Midbrain (tissue), 1 donor: ENCODE measurements at places on chromosomes 11 and 22.

GRCh38 chr11:445765-446588, 4.1 kb upstream of the PTDSS2 start:
- DNase-seq, result no peak

DNA sequence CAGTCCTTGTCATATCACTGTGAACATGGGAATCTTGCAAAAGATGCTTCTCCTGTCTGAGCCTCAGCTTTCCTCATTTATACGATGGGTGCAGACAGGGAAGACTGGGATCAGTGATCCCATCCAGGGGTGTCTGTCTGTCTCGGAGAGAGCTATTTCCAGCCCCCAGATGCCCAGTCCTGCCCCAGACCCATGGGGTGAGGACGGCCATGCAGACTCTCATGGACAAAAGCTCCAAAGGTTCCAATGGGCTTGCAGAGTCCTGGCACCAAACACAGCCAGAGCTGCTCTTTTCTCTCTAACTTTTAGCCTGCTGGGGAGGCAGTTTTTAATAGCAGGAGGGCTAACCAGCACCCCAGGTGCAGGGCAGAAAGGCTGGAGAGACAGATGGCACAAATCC, 5.2 kb downstream of the SCUBE1 start:
- DNase-seq, result no peak

DNA sequence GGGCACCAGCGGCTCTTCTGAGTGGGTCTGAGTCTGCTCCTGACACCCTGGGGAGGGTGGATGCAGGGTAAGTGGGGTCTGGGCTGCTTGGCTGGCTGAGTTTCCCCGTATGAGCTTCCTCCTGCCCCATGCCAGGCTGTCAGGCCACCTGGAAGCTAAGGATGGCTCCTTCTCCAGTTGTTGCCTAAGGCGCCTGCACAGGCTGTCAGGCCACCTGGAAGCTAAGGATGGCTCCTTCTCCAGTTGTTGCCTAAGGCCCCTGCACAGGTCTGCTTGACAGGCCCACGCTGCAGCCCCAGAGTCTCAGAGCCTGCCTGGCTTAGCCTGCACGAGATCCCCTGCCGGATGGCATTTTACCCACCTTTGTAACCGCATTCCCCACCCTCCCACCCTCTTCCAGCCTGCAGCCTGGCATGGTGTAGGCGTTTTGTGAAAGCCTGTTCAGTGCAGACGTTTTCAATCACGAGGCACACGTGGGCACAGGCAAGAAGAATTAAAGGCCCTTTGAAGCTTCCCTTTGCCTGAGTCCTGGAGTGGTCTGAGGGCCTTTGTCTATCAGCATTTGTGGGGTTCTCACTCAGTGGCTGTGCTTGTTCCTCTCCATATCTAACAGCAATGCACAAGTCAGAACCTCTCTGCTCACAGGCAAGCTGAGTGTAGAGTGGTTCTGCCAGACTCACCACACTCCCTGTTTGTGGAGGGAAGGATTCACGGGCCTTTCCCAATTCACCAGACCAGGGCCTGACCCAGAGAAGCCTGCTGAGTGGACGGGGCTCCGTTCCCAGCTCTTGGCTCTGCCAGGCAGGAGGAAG, 40.2 kb upstream of the B3GAT1 start:
- peak; percentile 49 for DNase-seq

DNA sequence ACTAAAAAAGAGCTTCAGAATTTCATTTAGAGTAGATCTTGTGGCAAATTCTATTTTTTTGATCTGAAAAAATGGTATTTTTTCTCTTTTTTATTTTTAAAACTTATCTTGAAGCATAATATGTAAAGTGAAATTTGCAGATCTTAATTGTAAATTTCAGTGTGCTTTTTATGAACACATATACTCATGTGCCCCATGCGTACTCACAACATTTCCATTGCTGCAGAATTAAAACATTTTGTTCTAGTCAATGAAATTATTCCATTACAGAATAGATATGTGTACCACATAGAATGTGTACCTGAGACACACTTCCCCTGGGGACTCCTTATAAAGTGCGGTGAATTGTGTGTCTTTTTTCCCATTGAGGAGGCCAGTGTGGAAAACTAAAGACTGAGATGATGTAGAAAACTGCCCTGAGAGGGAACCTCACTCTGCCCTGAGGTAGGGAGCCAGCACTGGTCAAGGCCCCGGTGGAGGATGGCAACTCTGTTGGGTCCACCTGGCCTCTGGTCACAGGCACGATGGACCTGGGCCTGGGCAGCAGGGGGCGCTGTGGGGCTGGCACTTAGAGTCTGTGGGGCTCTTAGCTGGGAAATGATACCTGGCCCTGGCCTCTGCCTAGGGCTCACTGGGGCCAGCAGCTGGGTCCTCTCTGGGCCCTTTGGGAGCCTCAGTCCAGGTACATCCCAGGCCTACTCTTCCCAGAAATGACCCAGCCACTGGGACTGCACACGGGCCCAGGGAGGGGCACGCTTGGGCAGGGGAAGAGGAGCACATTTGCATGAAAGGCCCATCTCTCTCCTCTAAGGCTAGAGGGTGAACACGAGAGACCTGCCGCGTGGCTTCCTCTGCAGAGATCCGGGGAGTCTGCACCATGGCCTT, 77.9 kb upstream of the TOP3B start:
- peak; percentile 53 for DNase-seq

- DNase-seq, result no peak
These were observed 51.8 kb downstream of the ZNRF3 start for GRCh38 chr22:28935140-28935539.
